Omental fat pad (tissue), 4 donors: ENCODE measurements at places on chromosomes 11 and 22. TPM values are rescaled to one million over a fixed set of nuclear protein-coding genes. Genes with fewer than 3 reads are reported as not detected.

GRCh38 chr11:1559111-1559951, 12.7 kb downstream of the DUSP8 start:
- peak; percentile 47 for DNase-seq

GRCh38 chr11:77442394-77443053, 31.4 kb downstream of the PAK1 start:
- no peak for DNase-seq

GRCh38 chr11:26078231-26078821, 253.6 kb upstream of the ANO3 start:
- no peak for DNase-seq

TMEM179B gene
- 63.0 TPM for total RNA-seq

DNA sequence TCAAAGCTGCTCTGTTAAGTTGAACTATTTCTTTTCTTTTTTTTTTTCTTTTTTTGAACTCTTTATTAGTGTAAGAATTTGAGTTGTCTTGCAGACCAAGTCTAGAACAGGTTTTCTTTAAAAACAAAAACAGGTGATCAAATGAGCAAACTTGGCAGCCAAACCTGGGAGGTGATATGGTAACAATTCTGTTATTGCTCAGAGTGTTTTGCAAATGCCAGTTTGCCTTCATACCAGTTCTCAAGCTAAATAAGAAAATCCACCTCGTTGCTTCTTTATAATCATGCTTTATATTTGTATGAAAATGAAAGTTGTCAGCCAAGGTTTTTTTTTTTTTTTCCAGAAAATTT, 76.9 kb downstream of the DEPDC5 start:
- no peak for DNase-seq

EXT2 gene
- 71.8 TPM for total RNA-seq

SLC17A6 gene
- not detected for total RNA-seq

GRCh38 chr11:75339685-75340409, 11.6 kb downstream of the ARRB1 start:
- DNase-seq = no peak

NRIP3 gene
- 0.63 TPM for total RNA-seq

GP1BB gene
- 0.96 TPM for total RNA-seq

MOV10L1 gene
- 1.3 TPM for total RNA-seq

DNA sequence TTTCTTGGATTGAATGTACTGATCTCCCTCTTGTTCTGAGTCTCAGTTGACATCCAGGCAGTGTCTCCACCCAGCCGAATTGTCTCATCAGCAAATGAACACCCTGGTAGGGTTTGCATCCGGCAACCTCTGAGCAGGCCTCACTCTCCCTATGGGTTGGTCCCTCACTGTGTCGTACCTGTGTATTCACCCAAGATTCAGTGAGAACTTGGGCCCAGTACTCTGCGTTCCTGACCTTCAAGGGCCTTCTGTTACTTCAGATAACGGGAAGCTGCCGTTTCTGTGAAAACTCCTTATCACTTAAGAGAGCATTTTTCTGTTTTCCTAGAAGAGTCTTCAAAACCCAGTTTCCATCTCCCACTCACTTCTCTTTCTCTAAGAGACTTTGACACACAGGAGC, 915.6 kb downstream of the TBC1D22A start:
- no peak for DNase-seq

DNA sequence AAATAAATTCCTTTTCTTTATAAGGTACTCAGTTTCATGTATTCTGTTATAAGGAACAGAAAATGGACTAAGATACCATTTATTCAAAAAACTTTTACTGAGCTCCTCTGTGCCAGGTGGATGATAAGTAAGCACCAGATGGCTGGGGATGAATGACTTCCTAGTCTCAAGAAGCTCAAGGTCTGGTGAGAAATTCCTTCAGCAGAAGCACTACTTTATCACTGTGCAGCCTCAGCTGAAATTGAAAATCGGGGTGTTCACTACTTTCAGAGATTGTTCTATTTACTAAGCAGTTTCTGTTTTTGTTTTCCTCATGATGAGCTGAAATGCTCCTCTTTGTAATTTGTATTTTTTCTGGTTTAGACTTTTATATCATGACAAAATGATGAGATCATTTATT, 7.8 kb downstream of the LDHAL6A start:
- no peak for DNase-seq

TRIM6 gene
- 3.0 TPM for total RNA-seq

DNA sequence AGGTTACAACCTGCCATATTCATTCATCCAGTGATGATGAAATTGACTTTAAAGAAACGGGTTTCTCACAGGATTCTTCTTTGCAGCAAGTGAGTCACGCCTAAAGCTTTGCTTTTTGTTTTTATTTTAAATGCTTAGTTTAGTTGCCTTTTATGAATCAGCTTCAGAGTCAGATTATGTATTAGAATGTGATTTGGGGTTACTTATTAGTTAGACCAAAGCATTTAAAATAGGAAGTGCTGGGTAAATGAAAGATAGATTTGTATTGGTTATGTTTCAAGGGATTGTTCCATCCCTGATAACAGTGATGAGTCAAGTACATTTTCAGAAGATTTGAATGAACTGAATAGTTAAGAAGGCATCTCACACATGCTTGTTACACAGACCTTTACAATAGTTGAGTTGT, 101.3 kb upstream of the GAL start:
- no peak for DNase-seq

- no peak for DNase-seq
These were observed 133.7 kb downstream of the CTTN start for GRCh38 chr11:70532066-70532440.

GRCh38 chr22:47165338-47166032, 403.0 kb downstream of the TBC1D22A start:
- peak; percentile 0 for DNase-seq

DNA sequence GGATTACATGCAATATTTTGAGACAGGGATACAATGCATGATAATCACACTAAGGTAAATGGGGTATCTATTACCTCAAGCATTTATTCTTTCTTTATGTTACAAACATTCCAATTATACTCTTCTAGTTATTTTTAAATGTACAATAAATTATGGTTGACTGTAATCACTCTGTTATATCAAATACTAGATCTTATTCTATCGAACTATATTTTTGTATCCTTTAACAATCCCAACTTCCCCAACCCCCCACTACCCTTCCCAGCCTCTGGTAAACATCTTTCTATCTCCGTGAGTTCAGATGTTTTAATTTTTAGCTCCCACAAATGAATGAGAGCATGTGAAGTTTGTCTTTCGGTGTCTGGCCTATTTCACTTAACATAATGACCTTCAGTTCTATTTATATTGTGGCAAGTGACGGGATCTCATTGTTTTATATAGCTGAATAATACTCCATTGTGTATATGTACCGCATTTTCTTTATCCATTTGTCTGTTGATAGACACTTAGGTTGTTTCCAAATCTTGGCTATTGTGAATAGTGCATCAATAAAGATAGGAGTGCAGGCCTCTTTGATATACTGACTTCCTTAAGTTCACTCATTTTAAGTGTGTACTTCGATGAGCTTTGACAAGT, 40.5 kb downstream of the ARHGEF12 start:
- no peak for DNase-seq

GRCh38 chr11:120579611-120580031, 68.1 kb downstream of the GRIK4 start:
- DNase-seq = no peak

DNA sequence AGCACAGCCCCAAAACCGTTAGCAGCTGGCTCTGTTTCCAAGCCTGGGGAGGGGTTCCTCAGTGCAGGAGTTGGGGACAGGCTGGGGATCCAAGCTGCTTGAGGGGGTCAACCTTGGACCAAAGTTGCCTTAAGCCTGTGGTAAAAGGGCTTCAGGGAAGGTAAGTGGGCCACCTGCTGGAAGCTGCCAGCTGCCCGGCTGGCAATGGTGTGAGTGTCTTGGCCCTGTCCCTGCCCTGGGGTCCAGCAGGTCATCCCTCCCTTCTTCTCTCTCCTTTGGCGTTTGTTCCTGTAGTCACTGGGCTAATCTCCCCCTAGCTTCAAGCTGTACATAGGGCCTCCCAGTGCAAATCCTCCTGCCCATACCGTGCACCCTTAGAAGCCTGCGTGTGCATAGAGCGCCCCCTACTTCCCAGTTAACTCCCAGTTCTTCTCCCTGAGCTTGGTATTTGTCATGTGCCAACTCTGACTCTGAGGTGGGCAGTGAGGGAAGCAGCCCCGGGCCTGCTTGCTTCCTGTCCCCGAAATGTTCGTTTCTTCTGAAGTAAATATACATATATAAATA, 4.4 kb downstream of the TMEM258 start:
- DNase-seq = no peak

GRCh38 chr11:64850979-64851567, 6.6 kb upstream of the CDC42BPG start:
- DNase-seq = no peak

GRCh38 chr11:8333811-8334401, 70.2 kb upstream of the LMO1 start:
- no peak for DNase-seq

GRCh38 chr22:30317778-30318177, 9.0 kb downstream of the TBC1D10A start:
- no peak for DNase-seq

MEI1 gene
- total RNA-seq = 2.9 TPM

GRCh38 chr11:9615031-9615451, 41.6 kb downstream of the WEE1 start:
- DNase-seq = no peak

TBRG1 gene
- total RNA-seq = 33.1 TPM

C11orf86 gene
- not detected for total RNA-seq

NCAM1 gene
- 3.8 TPM for total RNA-seq

- DNase-seq = no peak
These were observed 17.7 kb upstream of the IL2RB start for GRCh38 chr22:37167176-37167980.

DNA sequence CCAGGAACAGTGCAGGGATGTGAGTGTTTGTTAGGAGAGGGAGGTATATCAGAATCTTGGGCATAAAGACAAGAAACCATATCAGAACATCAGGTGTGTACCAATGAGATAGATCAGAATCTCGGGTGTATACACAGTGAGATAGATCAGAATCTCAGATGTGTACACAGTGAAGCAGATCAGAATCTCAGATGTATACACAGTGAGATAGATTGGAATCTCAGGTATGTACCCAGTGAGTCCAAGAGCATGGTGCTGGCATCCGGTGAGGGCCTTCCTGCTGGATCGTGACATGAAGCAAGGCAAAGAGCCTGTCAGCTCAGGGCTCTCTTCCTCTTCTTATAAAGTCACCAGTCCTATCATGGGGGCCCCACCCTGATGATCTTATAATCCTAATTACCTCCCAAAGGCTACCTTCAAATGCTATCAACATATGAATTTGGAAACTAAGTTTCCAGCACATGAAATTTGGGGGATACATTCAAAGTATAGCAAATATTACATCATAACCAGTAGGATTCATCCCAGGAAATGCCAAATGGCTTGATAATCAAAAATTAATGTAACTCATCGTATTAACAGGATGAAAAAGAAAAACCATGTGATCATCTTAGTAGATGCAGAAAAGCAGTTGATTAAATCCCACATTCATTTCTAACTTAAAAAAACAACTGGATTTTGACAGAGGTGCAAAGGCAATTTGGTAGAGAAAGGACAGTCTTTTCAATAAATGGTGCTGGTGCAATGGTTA, 28.6 kb downstream of the PPARA start:
- no peak for DNase-seq

DNA sequence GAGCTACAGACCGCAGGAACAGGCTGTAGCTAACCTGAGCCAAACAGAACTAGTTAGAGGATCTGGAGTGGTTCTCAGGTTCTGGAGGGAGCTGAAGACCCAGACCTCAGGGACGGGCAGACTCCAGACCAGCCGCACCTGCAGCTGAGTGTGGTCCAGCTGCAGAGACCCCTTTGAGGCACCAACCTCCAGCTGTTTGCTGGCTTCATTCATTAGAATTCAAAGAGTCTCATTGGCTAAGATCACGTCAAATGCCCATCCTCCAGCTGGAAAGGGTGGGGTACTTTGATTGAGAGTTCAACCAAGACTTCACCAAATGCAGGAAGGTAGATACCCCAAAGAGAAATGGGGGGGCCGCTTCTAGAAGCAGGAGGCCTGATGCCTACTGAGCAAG, 13.4 kb upstream of the IL2RB start:
- no peak for DNase-seq
